Testis (tissue), 5 donors: ENCODE measurements at places on chromosomes 7 and 10. TPM values are rescaled to one million over a fixed set of nuclear protein-coding genes. Genes with fewer than 3 reads are reported as not detected.
A peak's percentile ranks its signal among the peaks of the same experiment; 100 is the strongest.

CTAGE8 gene
- 16.6 TPM for polyA plus RNA-seq

GRCh38 chr7:123828805-123829204, 16.2 kb upstream of the HYAL4 start:
- DNase-seq = no peak

DNA sequence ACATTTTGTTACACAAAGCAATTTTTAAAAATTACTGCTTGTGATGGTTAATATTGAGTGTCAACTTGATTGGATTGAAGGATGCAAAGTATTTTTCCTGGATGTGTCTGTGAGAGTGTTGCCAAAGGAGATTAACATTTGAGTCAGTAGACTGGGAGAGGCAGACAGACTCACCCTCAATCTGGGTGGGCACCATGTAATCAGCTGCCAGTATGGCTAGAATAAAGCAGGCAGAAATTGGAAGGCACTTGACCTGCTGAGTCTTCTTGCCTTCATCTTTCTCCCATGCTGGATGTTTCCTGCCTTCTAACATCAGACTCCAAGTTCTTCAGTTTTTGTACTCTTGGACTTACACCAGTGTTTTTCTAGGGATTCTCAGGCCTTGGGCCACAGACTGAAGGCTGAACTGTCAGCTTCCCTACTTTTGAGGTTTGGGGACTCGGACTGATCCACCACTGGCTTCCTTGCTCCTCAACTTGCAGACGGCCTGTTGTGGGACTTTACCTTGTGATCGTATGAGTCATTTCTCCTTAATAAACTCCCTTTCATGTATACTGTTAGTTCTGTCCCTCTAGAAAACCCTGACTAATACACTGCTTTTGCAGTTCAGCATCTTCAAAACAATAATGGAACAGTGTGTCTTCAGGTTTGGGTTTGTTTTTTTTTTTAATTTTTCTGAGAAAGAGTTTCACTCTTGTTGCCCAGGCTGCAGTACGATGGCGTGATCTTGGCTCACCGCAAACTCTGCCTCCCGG, 244.1 kb upstream of the SEMA3C start:
- no peak for DNase-seq

ZPBP gene
- 286 TPM for polyA plus RNA-seq

DNA sequence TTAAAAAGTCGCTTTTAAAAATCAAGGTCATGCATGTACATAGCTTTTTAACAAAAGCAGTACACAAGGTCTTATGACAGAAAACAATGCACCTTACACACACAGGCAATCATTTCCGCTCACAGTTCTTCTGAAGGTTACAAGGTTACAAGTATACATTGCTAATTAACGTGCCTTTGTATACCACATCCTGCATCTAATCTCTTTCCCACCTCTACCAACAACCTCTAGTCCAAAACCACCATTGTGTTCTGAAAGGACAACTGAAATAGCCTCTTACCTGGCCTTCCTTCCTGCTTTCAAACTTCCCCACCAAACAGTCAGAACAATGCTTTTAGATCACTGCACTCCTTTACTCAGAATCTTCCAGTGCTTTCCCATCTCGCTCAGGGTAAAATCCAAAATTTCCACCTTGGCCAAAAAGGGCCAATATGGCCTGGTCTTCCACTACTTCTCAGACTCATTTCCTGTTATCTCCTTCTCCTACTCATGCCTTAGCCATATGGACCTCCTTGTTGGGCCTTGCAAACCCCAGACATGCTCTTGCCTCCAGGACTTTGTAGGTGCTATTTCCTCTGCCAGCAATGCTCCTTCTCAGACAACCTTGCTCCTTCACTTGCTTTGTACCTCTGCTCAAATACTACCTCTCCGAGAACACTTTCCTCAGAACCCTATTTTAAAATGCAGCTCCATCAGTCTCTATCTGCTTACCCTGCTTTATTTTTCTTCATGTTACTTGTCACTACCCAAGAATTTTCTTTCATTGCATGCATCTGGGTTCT, 205.4 kb downstream of the DNAJC1 start:
- no peak for DNase-seq

HKDC1 gene
- 4.4 TPM for polyA plus RNA-seq

DNA sequence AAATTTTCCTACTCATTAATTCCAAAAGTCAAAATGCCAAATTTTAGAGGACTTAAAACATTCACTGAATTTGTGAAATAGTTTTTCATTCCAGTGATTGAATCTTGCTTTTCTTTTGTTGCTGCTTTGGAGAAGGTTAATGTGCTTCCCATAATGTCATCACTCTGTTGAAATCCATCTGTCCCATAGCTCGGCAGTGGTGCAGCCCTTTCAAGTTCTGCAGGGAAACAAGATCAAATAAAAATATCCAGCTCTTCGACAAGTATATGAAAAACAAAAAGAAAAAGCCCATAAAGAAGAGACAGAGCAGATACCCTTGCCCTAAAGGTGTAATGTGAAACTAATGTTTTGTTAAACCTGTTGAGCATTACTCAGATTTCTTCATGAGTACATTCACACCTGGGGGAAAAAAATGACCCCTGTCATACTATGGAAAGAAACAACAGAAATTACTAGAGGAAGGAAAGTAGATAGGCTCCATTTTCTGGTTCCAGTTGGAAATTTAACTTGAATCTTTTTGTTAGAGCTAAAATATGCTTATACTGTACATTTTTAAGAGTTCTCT, 35.1 kb downstream of the AGR3 start:
- no peak for DNase-seq

DNA sequence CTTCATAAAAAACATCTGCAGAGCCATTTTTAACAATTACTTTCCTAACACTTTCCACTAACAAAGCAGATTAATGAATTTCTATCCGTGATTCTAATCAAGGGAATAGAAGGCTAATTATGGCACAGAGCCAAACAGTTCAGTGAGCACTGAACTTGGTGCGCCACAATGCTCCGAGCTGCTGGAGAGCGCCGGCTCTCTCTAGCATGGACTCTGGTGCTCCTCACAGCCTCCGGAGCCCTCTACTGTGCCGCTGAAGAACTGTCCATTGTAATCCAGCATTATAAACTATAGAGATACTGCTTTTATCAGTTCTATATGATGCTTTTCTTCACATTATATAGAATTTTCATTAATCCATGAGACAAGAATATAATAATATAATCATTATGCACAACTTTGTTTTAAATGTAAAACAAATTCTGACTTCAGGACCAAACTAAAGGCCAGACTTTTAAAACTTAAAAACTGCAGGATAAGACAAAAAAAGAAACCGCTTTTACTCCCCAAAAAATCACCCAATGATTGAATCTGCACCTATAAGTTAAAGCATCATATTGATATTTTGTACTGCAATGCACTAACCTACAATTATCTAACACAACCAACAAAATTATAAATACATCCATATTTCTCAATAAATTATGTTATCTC, 123.6 kb downstream of the RNF32 start:
- DNase-seq = peak; percentile 86

SYT15B gene
- polyA plus RNA-seq = 0.37 TPM

SDK1 gene
- polyA plus RNA-seq = 20.0 TPM

- no peak for DNase-seq
Measured at GRCh38 chr7:119065966-119066365, 841.5 kb downstream of the ANKRD7 start.

- no peak for DNase-seq
Measured at GRCh38 chr7:133099633-133100286, 17.9 kb upstream of the CHCHD3 start.

DNA sequence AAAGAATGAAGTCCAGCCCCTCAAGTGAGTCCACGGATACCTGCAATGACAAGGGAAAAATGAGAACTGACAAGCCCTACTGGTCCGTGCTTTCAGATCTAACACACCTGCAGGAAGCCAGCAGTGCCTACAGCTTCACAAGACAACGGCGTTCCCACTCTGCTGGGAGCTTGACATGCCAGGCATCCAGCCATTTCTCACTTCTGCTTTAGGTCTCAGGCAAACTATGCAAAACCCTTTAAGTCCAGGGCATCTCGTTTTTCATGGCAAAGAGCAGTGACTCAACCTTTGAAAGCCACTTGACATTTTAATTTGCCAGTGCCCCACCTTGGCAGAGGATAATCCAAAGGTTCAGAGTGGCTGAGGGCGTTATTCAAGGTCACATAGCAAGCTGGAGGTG, 49.1 kb upstream of the GPAM start:
- no peak for DNase-seq

- no peak for DNase-seq
Measured at GRCh38 chr10:33067917-33068316, 109.9 kb upstream of the ITGB1 start.

JCAD gene
- 57.4 TPM for polyA plus RNA-seq

ASIC3 gene
- 20.8 TPM for polyA plus RNA-seq

DNA sequence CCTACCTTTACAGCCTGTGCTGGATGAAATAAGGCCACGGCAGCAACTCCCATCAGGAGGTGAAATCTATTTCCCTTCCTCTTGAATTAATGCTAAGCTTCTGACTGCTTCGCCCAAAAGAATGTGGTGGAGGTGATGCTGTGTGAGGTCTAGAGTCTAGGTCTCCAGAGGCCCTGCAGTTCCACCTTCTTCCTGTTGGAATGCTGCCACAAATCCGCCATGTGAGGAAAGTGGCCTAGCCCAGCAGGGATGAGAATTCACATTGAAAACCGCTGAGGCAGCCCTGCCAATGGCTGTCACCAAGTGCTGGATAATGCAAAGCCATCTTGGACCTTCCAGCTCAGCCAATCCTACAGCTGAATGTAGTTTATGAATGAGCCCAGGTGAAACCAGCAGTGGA, 28.0 kb downstream of the RHOBTB1 start:
- no peak for DNase-seq

MYOZ1 gene
- polyA plus RNA-seq = 10.5 TPM

AGBL3 gene
- polyA plus RNA-seq = 13.9 TPM

DNA sequence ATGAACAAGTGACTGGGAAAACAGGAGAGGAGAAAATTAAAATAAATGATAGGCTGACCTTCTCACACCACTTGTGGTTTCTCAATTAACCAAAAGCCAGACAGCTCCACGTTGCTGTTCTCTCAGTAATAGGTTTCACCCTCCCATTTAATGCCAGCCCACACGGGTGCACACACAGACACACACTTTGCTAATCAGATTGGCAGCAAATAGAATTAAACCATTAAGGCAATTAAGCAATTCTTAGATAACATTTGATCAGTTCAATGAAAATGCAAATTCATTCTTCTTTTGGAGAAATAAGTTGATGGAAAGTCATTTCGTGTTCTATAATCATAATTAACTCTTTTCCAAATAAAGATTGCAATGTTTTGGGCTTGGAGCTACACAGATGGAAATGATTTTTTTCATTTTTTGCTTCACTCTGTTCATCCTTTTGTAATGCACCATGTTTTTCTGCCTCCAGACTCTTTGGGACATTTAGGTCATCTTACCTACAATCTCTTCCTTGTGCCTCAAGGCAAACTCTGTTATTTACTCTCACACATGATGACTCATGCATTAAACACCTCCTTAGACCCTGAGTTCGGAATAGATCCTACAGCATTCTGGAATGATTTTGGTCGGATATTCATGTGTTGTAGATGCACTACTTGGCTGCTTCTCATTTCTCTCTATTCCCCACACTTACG, 700.7 kb downstream of the AUTS2 start:
- DNase-seq = no peak

DNA sequence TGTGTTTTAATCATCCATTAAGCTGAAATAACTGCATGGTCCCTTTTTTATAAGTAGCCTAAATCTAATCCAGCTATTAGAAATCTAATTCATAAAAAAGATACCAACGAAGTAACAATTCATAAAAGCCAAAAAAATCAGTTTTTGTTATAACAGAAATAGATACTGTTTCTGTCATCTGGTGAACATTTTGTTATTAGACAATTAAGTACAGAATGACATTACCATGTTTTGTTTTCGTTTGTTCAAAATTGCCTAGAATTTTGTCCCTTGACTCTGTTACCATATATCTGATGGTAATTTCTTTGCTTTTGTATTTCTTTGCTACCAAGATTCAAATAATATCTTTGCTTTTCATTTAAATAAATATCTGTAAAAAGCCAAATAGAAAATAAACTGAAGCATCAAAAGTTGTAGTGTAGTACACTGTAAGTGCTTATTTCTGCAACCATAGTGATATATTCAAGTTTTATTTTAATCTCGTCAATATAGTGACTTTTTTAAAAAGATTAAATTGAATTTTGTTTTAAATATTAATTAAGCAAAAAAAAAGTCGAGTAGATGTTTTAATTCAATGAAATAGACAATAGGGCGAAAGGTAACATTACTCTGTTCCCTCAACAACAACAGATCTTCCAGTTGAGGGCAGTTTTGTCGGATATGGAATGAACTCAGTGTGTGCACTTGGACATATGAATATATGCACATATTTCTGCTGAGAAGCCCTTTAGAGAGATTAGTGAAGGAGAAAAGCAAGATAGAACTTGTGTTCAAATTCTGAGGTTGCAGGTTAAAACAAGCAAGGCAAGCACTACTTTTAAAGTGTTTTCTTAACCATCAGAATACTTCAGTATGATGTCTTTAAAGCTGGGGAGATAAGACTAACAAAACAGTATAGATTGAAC, 7.9 kb upstream of the IGF2BP3 start:
- no peak for DNase-seq

DNA sequence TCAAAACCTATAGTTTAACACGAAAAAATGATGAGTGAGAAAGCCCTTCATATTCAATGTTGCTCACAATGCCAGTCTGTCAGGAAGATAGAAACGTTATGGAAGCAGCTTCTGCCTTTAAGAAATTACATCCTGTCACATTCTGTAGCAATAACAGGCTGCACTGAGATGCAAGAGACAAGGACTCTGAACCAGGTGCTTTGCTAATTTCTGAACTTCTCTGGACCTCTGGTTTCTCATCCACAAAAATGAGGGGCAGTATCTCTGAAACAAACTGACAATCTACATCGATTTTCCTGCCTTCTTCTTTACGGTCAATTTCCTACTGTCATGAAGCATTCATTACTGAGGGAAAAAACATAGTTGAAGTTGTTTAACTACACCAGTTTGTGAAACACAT, 234.0 kb downstream of the SNX13 start:
- no peak for DNase-seq
